ENCODE measurements at places on chromosomes 7 and 10.

DNA sequence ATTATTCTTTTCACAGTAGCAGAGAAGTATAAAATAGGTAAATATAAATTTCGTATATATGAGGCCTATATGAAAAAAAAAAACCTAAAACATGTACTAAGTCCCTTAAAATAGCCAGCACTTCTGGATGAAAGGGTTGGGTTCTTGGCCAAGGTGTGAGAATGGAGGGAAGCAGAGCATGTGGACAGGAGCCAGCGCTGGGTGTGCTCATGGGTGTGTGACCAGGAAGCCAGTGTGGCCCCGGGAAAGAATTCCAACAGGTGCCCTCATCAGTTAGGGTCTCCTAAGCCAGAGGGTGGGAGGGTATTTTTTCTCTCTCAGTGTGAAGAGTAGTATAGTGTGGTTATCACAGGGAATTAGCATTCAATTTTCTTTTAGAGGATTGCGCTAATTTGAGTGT, 401.9 kb upstream of the IGFBP3 start:
- no peak for DNase-seq

GRCh38 chr10:118950190-118950680, 79.3 kb upstream of the NANOS1 start:
- DNase-seq, result peak; percentile 41

DNA sequence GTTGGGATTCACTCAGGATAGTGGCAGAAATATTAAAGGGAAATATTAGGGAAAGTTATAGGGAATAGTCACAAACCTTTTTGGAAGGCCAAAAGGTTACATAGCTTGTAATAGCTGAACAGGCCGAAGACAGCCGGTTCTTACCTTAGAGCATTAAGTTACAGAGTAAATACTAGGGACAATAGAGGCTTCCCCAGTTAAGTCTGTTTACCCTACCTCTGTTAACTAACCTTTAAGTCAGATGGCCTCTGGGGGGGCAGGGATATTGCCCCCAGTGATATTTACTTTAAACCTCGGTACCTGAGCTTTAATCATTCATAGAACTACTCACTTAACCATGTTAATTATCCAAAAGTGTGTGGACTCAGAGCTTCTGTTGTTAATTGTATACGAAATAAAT, 7.4 kb downstream of the POLR1F start:
- no peak for DNase-seq

DNA sequence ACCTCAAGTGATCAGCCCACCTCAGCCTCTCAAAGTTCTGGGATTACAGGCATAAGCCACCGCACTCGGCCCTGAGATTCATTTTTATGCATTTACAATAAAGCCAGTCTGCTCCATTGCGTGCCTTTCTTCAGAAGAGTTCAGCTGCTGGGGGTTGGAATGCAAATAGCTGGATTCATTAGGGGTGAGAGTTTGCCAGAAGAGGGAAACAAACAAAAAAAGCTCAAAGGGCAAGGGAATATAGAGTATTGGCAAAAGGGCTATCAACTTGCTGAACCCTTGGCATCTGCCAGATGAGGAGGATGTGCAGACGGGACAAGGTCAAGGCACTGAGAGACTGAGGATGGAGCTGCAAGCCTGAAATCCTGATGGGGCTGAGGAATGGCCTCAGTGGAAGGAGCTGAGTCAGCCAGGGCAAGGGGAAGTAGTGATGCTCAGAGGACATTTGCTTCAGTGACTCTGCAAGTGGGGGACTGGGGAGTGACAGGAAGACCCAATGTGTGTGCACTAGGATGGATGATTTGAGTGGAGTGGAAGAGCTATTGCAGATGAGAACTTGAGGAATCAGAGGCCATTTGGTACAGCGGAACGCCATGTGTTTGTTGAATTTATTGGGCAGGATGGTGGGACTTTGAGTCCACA, 75.0 kb upstream of the ARMC3 start:
- no peak for DNase-seq

- no peak for DNase-seq
These were observed 176.9 kb downstream of the LRRC4 start for GRCh38 chr7:127854383-127854782.

- peak; percentile 72 for DNase-seq
These were observed 24.8 kb downstream of the AGAP3 start for GRCh38 chr7:151110941-151111645.

- peak; percentile 17 for DNase-seq
These were observed 505.6 kb upstream of the MKI67 start for GRCh38 chr10:128631801-128632241.

All from inflammatory macrophage treated with lipopolysaccharide for 4 hours (primary cell).